ENCODE measurements at places on chromosomes 12 and 14.

- DNase-seq = no peak
Measured at GRCh38 chr12:40793471-40793870, 101.2 kb downstream of the CNTN1 start.

- DNase-seq = no peak
Measured at GRCh38 chr12:69112616-69113015, 126.8 kb upstream of the CPSF6 start.

DNA sequence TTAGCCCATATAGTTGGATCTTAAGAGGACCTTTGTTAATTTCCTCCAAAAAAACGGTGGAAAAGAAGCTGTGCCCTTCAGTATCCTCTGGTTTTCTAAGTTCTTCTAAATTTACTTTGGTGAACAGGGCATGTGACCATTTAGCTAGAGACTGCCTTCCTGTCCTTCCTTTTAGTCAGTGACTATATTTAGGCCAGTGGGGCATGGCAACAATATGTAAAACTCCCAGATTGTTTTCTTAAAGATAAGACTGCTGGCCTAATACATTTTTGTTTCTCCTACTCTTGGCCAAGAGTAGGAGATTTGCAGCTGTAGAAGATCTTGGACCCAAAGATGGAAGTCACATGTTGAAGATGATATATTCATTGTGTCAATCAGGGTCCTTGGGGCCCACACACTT is 325.1 kb upstream of the DCN start:
- DNase-seq = no peak

GRCh38 chr14:63938198-63939005 is 85.6 kb downstream of the SYNE2 start:
- DNase-seq = no peak

DNA sequence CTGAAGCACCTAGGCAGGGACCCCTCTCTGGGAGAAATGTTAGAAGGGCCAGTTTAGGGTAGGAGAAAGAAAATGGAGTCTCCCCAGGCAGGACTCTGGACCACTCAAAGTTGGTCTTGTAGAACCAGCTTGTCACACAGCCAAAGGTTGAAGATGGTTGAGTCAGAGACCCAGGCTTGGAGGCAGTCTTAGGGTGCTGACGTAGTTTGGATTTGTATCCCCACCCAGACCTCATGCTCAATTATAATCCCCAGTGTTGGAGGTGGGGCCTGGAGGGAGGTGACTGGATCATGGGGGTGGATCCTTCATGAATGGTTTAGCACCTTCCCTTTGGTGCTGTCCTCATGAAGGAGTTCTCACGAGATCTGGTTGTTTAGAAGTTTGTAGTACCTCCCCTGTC is 121.2 kb downstream of the CRACR2A start:
- no peak for DNase-seq

- no peak for DNase-seq
Measured at GRCh38 chr12:9872742-9873141, 3.6 kb upstream of the CLEC2B start.

DNA sequence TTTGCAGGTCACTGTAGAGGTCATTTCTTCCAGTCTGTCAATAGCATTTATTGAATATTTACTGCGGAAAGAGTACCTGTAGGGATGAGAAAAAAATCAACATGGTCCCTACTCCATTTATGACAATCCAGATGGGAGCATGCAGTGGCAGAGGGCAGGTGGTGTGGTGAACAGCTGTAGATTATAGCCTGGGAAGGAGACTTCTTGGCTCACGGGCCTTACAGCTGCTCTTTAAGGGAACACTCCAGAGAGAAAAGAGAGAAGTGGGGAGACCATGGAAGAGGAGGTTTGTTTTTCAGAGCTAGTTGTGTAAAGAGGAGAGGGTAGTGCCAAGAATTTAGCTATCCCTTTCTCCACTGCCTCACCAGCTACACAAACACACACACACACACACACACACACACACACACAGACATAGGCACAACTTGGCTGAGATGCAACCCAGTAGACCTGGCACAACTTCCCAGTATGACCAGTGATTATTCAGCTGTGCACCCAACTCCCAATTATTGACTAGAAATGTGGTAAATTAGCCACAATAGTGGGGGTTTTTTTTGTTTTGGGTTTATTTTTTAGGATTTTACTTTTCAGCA is 41.0 kb downstream of the GPHB5 start:
- DNase-seq = no peak

DNA sequence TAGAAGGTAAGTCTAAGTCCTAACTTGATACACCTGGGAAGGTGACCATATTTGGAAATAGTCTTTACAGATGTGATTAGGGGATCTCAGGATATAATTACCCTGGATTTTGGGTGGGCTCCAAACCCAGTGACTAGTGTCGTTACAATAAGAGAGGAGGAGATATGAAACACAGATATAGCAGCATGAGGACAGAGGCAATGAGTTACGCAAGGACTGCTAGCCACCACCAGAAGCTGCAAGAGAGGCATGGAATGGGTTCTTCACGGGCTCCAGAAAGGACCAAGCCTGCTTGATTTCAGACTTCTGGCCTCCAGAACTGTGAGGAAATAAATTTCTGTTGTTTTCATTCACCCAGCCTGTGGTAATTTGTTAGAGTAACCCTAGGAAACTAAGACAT is 28.6 kb downstream of the FGFR1OP2 start:
- no peak for DNase-seq

- DNase-seq = no peak
Measured at GRCh38 chr12:13101821-13102375, 1.6 kb downstream of the GSG1 start.

GRCh38 chr14:58677996-58678395 is 40.2 kb downstream of the DACT1 start:
- no peak for DNase-seq
